ENCODE measurements at places on chromosomes 2 and 18.

GRCh38 chr18:3982541-3982940, 472.6 kb downstream of the DLGAP1 start:
- DNase-seq: no peak

DNA sequence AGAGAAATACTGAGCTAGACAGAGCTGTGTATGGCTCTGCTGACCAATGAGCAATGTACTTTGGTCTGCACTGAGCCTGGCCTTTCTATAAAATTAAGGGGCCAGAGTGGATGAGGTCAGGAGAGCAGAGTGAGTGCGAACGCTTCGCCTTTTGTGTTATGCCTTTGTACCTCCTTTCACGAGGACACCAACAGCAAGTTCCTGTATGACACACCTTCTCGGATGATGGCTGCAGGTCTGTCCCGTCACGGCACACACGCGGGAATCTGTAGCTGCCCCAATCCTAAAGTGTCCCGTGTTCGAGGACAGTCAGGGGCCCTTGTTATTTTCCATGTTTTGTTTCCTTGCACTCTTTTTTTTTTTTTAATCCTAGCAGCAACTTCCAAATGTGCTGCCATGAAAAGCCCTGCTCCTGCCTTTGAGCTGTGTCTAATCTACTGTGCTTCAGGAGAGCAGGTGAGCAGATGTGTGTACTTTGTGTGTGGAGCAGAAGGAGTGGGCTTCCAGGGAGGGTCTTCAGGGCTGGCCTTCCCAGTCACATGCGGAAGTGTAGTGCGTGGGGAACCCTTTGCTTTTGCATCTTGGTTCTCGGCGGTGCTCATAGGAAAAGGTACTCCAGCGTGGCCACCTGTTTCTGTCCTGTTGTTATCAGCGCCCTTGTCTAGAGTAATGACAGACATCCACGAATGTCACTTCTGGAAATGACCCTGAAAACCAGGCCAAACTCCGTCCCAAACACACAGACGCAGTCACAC, 213.2 kb downstream of the NDUFA10 start:
- no peak for DNase-seq

- peak; percentile 10 for DNase-seq
These were observed 37.0 kb upstream of the TAF1B start for GRCh38 chr2:9806298-9806610.

- no peak for DNase-seq
These were observed 43.4 kb downstream of the LHCGR start for GRCh38 chr2:48712151-48712550.

DNA sequence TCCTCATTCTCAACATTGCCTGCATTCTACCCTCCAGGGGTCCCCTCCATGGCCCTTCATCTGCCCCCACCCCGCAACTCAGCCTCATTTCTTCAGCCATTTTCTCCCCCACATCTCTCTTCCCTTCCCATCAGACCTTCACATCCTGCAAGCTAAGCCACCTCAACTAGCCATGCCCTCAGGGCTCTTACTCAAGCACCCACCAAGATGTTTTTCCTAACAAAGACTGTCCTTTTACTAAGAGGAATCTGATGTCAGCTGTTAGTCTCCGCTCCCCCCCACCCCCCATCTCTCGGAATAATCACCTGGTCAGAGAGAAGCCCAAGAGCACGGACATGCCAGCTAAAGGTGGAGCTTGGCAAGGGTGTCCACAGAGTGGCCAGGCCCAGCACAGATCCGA, 4.7 kb upstream of the CAPN10 start:
- DNase-seq: peak; percentile 12

DNA sequence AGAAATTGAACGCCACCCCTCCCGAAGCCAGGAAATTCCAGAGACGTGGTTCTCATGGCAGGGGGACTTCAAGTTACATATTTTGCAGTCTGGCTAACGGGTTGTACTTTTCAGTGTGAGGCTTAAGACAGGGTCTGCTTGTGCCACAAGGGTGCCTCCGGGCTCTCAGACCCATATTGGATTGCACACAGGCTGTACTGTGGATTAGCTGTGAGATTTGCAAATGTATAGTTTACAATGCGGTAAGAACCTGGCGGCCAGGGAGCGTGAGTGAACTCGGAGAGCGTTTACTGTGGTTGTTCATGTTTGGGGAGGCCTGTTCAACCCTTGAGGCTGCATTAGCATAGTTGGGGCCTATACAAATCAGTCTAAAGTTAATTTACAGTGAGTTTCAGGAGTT, 143.9 kb upstream of the SIX2 start:
- no peak for DNase-seq

GRCh38 chr2:171136024-171136423, 24.7 kb downstream of the TLK1 start:
- DNase-seq: no peak

GRCh38 chr2:69509011-69509749, 71.9 kb upstream of the NFU1 start:
- DNase-seq: no peak

DNA sequence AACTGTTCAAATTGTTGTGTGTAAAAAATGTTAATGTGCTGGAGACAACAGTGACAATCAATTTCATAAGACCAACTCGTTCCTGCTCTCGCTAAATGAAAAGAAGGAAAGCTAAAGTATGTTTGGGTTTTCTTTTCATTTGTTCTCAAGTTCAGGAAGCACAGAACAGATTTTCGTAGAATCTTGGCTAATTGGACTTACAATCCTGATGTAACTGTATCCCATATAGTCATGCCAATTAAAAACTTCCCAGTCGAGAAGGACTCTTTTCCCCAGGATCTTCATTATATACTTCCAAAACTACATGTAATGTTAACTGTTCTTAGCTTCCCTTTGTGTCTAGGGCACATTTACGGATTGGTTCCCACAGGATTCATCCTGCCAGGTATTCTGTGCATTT, 135.4 kb upstream of the ITGB6 start:
- no peak for DNase-seq

- DNase-seq: no peak
These were observed 161.3 kb downstream of the MTCL1 start for GRCh38 chr18:8866679-8867078.

- DNase-seq: no peak
These were observed 502.3 kb downstream of the PID1 start for GRCh38 chr2:228768818-228769217.

GRCh38 chr2:158297606-158298005, 158.9 kb downstream of the CCDC148 start:
- DNase-seq: peak; percentile 23

DNA sequence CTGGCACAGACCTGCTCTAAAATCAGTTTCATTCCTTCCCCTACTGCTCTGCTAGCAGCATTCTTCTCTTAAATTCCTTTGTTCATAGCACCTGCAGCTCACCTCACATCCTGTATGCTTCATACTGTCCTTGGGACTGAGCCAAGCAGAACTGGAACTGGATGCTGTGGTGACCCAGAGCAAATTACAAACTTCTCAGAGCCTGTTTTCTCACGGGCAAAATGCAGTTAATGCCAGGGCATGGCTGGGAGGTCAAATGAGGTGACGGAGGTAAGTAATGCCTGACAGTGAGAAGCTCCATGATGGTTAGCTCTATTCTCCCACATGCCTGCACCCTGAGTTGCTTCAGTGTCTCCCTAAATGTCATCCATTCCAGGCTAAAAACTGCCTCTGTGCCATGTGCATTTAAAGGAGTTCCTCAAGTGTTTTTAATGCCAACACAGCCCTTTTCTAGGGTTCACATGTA, 29.7 kb downstream of the C2orf42 start:
- DNase-seq: peak; percentile 10

DNA sequence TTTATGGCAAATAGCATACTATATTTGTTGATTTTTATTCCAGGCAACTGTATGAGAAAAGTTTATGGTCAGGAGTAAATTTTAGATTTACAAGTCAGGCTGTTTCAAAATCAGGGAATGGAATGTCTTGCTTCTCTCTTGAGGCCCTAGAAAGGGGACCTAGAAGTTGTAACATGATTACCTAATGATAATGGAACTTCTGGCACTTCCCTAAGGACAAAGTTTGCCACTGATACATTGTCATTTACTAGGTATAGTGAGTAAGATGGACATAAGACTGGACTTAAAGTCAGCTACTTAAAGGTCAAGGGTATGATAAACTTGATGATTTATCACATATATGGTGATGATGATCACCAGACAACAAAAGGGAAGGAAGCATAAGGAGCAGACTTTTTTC, 103.3 kb upstream of the VRK2 start:
- DNase-seq: peak; percentile 83

DNA sequence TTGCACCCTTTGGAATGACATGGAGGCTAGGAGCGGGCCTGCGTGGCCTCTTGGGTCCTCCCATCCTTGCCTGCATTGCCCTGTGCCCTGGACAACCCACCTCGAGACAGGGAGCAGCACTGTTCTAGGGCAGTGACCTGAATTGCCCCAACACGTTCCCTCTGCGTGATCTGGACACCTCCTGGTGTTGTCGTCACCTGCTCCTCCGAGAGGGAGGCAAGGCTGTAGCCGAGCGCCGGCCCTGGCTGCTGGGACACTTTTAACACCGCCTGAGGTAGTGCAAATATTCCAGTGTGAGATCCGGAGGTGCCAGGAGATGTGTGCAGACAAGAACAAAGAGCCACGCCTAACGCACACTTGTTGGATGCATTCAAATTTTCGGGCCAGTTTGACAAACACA, 131.5 kb downstream of the SMAD7 start:
- no peak for DNase-seq

GRCh38 chr2:11589316-11589940, 55.6 kb downstream of the GREB1 start:
- no peak for DNase-seq

DNA sequence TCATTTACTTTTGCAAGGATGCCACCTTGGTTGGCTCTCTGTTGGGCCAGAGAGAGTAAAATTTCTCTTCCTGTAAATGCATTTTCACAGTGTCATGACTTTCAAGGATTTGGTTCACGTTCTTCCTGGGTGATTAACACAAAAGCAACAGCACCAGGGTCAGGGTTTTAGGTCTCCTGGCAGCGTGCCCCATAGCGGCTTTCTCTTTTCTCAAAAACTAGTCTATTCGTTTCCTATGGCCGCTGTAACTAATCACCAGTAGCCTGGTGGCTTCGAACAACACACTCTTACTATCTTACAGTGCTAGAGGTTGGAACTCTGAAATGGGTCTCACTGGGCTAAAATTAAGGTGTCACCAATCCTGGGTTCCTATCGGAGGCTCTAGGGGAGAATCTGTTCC, 56.3 kb upstream of the ACMSD start:
- DNase-seq: no peak

GRCh38 chr2:222208010-222208690, 90.6 kb downstream of the PAX3 start:
- no peak for DNase-seq

DNA sequence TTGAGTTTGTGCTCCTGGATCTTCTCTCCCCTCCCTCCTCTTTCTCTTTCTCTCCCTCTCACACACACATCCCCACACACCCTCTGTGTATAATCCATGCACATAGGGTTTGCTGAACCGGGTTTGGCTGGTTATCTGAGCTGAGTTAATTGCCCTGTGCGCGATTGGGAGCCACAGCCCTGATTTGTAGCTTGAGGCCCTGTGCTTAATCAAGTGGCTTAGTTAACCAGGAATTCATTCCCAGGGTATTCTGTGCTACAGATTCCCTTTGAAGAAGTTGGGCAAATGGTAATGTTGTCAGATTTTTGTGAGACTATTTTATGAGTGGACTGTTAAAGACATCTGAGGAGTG, 6.2 kb downstream of the PARD3B start:
- DNase-seq: no peak

DNA sequence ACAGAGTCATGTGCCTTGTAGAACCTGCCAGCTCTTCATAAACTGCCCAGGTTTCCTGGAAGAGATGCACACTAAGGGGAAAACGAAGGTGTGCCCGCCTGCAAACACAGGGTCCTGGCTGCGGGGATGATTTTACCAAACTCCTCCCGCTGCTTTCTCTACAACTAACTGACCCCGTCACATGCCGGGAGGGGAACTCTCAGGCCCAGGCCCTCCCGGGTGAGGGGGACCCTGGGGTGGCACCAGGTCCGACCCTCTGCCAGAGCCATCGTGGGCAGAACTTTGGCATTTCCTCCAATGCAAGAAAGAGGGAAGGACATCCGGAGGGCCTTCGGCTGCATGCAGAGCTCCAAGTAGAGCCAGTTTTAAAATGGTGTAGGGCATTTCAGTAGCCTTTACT, 28.6 kb downstream of the CAPN13 start:
- no peak for DNase-seq

- no peak for DNase-seq
These were observed 47.3 kb downstream of the ROCK1 start for GRCh38 chr18:21064347-21064746.

DNA sequence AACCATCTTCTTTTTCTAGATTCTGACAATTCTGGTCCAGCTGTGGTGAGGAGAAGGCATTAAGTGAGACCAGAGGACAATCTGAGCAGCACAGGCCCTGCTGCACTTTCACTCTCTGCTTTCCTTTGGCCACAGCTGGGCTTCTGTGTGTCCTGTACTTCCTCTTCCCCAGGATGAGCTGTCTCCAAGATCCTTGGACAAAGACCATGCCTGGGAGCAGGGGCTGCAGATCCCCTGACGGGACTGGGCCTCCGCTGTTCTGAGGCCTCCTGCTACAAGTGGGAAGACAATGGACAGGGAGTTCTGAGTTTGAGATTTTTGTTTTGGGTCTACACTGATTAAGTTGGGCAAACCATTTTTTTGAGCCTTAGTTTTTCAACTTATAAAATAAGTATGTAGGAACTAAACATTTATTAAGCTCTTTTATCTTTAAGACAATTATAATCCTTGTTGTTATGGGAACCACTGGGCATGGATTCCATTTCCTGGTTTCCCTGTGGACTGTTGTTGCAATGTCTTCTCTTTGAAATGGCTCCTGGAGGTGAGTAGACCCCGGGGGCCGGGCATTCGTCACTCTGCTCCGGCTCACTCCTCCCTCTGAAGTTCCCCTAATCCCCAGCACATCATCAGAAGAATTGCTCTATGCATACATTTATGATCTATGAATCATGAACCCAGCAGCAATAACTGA, 266.6 kb downstream of the ACTR3 start:
- DNase-seq: no peak

GRCh38 chr18:59383851-59384250, 24.8 kb upstream of the LMAN1 start:
- no peak for DNase-seq

DNA sequence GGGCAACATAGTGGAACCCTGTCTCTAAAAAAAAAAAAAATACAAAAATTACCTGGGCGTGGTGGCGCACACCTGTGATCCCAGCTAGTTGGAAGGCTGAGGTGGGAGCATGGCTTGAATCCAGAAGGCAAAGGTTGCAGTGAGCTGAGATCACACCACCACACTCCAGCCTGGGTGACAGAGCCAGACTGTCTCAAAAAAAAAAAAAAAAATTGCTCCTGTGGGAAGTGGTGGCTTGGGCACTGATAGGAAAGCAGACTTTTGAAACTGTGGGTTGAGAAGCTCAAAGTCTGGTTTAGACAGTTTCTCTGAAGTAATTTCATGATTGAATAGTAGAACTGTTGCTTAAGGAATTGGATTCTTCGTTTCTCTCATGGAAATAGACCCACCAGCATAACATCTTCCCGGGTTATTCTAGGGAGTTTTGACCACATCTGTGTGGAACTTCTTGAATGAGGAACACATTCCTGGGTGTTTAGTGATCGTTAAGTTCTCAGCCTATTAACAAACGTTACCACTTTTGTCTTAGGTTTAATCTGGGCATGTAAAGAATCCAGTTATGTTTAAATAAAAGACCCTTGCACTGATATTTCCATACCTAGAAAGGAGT, 33.5 kb downstream of the GRHL1 start:
- peak; percentile 75 for DNase-seq

Data from trophoblast cell (in vitro differentiated cells and primary cell).